ENCODE measurements at places on chromosomes 12 and 14.

DNA sequence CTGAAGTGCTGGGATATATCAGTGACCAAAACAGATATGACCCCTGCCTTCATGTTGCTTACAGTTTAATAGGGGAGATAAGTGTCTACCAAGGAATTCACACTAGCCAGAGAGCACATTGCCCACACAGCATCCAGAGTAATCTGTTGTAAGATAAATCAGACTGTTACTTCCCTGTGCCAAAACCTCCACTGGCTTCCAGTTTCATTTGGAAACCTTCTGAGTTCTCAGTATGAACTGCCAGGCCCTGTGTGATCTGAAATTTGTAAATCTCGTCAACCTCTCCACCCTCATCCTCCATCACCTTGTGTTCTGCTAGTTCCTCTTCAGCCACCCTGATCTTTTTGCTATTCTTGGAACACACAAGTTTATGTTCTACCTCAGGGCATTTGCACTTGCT, 154.7 kb downstream of the ETV6 start:
- no peak for DNase-seq

- DNase-seq, result no peak
Observed at GRCh38 chr14:73935666-73936065, 14.2 kb downstream of the FAM161B start.

GRCh38 chr12:96040305-96041133, 5.1 kb upstream of the LTA4H start:
- no peak for DNase-seq

GRCh38 chr12:94603434-94604365, 46.7 kb downstream of the TMCC3 start:
- DNase-seq, result peak; percentile 80

DNA sequence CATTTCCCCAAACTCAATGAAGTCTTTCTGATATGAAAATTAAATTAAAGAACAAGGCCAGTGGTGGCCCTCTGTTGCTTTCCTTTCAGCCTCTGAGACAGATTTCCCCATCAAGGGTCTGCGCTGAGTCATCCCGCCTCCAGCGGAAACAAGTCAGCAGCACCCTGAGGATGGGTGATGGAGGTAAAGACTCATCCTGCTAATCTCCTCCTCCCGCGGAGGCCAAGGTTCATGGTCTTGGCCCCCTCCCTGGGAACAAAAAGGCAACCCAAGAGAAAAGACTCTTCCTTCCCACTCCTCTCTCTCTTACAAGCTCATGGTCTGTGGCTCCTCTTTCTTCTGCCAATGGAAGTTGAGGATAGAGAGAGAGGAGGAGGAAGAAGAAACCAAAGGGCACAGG, 9.0 kb upstream of the NUMB start:
- peak; percentile 89 for DNase-seq

GRCh38 chr12:65634626-65635331, 189.5 kb upstream of the HMGA2 start:
- DNase-seq, result no peak

- no peak for DNase-seq
Observed at GRCh38 chr14:77406718-77407117, 16.6 kb downstream of the NOXRED1 start.

DNA sequence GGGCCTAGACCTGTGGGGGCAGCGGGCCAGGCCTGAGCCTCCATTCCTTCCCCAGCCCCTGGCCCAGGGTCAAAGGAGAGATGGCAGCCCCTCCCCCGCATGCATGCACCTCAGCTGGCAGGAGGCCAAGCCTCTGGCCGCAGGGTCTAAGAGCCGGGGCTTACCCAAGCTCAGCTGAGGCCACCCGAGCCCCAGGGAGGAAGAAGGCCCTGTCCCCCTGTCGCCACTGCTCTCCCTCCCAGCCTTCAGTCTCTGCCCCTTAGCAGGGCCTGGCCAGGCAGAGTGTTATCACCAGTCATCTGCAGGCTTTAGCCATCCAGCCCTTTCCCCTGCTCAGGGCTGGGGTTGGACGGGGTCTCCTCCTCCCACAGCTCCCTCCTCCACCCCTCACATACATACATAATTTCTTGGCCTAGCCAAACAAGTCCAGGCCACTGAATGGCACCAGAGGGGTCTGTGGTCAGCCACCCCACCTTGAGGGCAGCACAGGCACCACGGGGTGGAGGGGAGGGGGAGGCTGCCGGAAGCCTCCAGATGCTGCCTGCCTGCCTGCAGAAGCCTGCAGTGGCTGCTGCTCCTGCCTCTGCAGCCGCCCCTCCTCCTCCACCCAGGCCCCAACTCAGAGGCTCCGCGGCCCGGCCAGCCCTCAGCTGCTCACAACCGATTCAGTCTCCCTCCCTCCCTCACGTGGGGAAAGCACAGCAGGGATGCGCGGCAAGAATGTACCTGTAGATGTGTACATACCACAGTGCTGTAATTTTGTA, 22.8 kb downstream of the RAB35 start:
- no peak for DNase-seq

- no peak for DNase-seq
Observed at GRCh38 chr12:211639-212414, 2.1 kb downstream of the SLC6A12 start.

DNA sequence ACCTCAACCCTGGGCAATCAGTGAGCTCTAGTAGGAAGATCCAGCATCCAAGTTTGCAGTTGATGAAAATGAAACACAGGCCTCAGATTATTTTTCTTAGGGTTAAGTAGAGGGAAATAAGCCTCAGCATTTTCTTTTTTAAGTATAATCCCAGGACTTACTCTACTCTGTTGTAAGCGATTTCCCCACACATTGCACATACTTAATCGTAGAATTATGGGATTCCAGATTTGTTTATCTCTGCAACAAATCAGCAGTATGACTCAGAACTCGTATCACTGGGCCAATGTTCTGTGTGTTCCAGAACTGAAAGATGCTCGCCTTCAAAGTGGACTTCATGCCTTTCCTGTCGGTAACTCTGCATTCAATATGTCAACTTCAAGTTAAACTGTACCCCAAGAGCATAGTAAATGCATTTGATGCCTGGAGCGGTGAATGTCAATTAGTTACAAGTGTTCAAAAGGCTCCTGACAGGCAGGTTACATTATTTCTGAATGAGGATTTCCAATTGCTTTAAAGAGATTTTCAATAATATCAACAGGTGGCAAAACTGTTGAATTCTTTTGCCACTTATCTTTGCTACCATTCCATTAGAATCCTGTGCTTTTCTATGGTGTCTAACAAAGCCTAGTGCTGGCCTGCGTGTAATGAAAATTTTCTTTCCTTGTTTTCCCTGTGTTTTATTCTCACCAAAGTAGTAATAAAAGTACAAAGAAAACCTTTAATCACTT, 323.8 kb upstream of the SYT1 start:
- DNase-seq, result no peak

DNA sequence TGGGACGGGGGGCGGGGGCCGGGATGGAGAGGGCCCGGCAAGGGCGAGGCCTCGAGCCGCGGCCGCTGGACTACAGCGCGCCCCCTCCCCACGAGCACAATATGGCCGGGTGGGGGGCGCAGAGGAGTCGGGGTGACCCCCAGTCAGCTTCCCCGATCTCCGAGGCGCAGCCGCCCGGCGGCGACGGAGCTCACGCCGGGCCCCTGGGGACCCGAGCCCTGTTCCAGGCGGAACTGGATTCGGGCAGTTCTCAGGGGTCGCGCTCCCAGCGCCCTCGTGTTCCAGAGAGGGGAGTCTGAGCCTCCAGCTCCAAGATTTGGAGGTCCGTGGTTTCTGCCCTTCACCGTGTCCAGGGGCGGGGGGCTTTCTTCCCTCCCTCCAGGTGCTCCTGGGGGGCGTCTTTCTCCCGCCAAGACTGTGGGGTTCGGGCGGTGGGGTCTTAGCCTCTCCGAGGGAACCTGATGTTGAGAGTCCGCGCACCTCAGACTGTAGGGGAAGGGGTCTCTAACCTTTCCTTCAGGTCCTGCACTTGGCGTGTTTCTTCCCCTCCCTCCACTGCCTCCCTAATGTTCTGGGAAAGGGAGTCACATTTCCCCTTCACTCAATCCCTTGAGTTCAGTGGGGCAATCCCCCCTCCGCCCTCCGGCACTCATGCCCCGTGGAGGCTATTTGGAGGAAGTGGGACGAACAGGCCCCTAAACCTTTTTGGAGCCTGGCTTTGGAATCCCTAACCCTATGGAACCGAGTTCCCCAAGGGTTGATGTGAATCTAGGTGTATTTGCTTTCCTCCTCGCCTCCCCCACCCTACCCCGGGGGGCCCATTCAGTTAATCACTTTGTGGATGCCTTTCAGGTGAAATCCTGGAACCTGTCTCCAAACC, 584 bp downstream of the ACVR1B start:
- DNase-seq, result peak; percentile 32

DNA sequence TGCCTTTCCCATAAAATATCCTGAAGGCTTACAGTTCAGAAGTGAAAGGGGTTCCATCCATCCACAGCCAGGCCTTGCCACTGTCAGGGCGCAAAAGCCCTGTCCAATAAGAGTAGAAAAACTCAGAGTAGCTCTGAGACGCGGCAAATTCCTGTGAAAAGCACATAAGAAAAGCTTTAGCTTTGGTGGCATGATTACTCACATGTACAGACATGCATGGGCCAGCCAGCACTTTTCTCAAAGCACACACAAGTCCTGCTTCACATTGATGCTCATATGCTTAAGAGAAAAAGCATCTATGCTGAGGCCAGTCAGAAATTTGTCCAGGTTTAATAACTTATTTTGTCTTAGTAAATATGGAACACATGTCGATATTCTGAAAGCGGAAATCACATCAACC, 25.5 kb downstream of the CLEC1A start:
- no peak for DNase-seq

GRCh38 chr12:22935501-22935900, 310.5 kb downstream of the ETNK1 start:
- DNase-seq, result no peak

DNA sequence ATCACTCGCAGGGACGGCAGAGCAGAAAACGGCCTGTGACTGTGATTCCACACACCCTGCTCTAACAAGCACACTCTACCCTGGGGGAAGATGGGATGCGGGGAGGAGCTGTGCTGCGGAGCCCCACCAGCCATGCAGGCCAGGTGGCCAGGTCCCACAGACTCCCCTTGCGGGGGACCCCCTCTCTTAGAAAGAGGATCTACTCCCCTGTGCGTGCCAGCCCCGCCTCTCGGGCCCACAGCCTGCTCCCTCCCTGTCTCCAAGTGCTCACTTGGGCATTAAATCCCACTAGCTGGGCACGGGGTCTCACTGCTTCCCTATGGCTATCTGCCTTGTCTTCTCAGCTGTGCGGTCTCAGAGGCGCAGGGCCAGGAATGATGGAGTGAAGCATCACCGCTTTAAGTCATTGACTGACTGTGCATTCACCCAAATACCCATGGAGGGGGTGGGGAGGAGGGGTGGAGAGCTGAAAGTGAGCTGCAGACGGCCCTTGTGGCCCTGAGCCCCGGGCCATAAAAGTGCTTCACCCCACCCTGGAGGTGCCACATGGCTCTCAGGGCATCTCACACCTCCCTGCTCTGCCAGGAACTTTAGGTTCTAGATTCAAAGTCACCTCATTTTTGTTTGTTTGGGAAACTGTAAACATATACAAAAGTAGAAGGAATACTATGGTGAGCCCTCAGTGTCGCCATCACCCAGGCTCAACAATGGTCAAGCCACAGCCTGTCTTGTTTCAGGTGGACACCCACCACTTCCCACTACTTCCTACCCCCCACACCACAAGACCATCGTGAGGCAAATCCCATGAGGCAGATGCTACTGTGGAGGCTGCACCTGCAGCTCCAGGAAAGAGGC, 9.4 kb downstream of the STX2 start:
- peak; percentile 17 for DNase-seq

- DNase-seq, result no peak
Observed at GRCh38 chr12:128004383-128004938, 262.5 kb upstream of the TMEM132C start.

DNA sequence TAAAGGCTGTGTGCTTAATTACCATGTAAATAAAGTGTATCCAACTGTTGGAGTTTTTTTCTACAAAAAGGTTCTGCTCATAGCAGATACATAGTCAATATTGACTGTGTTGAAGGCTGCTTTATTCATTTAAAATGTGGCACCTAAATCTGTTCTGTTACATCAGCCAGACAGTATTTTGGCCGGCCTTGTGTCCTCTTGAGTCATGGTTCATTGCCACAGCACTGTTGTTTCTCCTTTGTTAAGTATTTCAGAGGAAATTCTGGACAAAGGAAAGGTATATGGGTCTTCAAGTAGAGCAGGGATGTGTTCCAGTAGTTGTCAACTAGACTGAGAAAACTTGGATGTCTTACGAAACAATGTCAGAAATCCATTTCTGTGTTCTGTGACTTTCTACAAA, 95.5 kb downstream of the SLC38A6 start:
- no peak for DNase-seq

- DNase-seq, result no peak
Observed at GRCh38 chr12:108131657-108132126, 2.6 kb downstream of the WSCD2 start.

DNA sequence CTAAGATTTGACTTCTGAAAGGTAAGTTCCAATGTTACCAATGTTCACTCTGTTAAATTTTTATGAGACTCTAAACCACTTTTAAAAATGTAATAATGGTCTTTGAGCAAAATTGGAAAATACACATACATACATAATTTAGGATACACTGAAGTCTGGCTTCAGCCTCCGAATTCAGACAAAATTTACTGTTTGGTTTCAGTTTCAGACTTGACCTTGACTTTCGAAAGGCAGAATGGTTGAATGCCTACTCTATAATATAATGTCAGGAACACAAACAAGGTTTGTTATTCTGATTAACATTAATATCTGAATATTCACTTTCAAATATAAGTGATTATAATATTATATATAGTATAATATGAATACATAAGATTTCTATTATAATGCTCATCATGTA, 74.1 kb upstream of the KRAS start:
- DNase-seq, result no peak

- no peak for DNase-seq
Observed at GRCh38 chr14:97851428-97851995, 1054.3 kb downstream of the VRK1 start.

DNA sequence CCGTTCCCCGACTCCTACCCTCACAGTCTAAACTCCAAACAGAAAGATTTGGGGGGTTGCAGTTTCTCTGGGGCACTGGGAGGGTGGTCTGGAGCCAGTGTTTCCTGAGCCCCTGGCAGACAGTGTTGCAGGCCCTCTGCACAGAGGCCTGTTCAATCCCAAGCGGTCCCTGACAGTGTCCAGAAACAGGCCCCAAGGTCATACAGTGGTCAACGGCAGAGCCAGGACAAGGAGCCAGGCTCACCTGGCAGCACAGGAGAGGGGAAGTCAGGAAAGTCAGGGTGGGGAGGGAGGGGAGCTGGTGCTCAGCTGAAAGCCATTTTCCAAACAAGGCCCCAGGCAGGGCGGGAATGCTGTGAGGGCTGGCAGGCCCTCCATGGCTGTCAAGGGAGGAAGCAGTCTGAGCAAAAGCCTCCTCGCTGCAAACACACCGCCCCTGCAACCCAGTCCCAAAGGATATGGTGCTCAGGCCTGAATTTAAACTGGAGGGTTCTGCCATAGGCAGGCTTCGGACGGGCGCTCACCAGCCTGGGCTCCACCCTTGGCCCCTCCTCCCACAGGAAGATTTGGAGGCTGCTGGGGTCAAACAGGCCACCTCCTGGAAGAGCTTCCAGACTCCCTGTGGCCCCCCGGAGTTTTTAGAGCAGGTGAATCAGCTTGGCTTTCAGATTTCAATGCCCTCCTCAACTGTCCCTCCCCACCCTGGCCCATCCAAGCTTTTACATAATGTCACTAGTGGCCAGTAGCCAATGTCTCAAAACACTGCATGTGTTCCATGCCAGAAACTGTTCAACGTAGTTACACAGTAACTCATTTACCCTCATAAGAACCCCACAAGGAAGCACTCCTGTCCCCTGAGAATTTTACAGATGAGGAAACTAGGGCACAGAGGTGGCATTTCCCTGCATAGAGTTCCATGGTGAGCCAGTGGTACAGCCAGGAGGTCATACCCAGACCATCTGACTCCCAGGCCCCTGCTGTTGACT, 41.5 kb downstream of the CHGA start:
- no peak for DNase-seq

Data from stimulated activated CD8-positive, alpha-beta memory T cell treated with anti-CD3 and anti-CD28 coated beads, Interleukin-4, amount 100 ng/mL, for 48 hours (primary cell).